Activated CD8-positive, alpha-beta memory T cell treated with anti-CD3 and anti-CD28 coated beads for 4 hours (primary cell): ENCODE measurements at places on chromosomes 11 and 22.

DNA sequence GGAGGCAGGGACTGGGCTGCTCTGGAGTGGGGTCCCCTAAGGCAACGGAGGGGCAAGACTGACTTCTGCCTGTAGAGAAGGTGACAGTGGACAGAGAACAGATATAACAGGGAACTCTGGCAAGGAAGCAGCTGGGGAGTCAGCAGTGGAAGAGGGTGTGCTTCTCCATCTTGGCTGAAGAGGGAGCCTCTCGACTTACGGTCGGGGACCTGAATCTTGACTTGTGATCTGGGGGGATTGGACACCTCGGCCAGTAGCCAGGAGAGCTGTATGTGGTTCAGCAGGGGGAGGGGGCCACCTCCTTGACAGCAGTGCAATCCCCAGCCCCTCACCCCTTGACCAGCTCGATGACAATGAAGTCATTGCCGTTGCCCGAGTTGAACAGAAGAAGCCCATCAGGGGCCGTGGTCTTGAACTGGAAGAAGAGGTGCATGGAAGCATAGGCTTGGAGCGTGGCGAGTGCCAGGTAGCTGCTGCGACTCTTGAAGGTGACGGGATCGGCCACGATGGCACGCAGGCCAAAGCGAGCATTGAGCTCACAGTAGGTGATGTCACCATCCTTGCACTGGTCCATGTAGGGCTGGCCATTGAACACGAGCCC, 60.0 kb downstream of the SLC22A12 start:
- no peak for DNase-seq

GRCh38 chr11:6393989-6394670, 3.9 kb downstream of the SMPD1 start:
- no peak for DNase-seq

- DNase-seq, result no peak
Measured at GRCh38 chr11:114167771-114168448, 108.4 kb downstream of the ZBTB16 start.

DNA sequence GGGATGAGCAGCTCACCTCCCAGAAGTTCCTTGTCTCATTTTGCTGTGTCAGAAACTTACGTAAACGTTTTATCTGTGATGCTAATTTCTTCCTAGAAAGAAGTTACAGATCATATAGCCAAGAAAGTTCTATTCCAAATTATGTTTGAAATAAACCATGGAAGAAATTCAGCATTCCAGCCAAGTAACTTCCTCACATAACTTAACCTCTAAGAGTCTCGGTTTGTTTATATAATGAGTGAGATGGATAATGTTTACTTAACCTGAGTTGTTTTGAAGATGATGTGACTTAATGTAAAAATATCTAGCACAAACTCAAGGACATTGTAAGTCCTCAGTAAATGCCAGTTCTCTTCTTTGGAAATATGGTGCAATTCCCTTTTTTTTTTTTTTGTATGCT, 8.9 kb upstream of the MUC15 start:
- no peak for DNase-seq

DNA sequence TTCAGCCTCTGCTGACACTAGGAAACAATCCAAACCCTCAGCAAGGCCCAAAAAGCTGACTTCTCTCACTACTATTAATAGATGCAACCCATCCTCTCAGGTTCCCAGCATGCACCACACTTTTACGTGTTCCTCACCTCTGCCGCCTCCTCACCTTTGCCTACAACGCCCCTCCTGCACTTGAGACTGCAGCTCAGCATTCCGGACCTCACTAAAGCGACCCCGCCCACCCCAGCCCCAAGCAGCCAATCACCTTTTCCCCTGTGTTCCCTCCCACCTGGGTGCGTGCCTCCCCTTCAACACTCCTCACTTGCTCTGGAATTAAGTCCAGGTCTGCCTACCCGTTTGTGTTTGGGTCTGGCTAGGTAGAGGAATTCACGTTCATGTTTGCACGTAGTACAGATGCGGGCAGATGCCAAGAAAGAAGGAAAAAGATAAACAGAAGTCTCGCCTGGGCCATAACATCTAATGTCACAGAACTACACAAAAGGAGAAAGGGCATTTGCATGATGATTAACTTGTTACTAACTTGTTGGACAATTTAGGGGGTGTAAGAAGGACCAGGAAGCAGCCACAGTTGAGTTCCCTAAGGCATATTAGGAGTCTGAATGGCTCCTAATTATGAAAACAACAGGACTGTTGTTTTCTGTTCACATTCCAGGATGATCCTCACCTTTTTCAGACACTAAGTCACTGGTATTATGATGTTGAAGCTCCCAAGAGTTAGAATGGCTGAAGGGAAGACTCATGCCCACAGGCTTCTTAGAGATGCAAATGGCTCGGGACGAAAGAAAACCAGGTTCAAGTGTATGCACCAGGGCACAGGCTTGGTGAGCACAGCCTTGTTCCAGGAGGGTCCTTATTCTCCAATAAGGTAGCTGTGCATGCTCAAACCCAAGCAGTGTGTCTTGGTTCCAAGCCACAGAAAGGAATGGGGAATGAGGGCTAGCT, 102.2 kb downstream of the MICAL3 start:
- DNase-seq, result no peak

- no peak for DNase-seq
Measured at GRCh38 chr11:33682446-33682845, 18.2 kb downstream of the C11orf91 start.

- peak; percentile 4 for DNase-seq
Measured at GRCh38 chr22:44091021-44091721, 67.1 kb downstream of the PARVB start.

DNA sequence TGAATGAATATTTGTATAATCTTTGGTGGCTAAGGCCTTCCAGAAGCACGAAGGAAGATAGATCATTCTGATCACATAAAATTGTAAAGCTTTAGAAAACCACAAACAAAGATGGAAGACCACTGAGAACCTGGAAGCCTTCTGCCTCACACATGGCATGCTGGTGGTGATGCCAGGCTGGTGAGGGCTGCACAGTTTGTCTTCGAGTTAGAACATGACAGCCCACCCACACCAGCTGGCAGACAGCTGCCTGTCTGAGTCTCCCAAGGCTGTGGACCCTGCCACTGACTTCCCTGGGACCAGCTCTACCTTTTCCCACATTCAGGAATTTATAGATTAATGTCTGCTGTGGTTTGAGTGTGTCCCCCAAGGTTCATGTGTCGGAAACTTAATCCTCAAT, 48.8 kb upstream of the B3GAT1 start:
- DNase-seq, result no peak

- DNase-seq, result no peak
Measured at GRCh38 chr22:19523240-19524169, 705 bp downstream of the CLDN5 start.

GRCh38 chr11:111871693-111872161, 346 bp upstream of the ALG9 start:
- DNase-seq, result no peak

- no peak for DNase-seq
Measured at GRCh38 chr11:116740741-116741140, 32.0 kb downstream of the BUD13 start.

DNA sequence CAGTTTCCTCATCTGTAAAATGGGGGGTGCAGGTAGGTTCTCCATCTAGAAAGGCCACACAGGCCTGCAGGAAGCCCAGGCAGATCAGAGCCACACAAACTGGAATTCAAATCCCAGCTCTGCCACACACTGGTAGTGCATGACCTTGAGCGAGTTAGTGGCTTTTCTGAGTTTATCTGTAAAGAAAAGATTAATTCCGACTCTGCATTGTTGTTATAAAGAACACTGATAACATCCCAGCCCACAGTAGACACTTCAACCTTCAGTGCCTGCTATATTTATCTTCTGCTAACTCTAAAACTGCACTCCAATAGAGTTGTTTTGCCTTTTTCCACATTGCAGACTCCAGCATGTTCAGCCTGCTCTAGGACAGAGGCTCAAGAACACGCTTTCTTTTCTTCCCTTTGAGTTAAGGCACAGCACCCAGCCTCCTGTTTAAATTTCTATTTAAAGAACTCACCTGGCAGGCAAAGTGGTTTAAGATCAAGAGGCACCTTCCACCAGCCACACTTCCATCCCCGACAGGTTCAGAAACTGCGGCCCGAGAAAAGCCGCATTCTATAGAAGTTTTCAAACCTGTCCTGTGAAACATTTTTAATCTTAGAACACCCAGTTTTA, 133.9 kb downstream of the PLEKHA7 start:
- no peak for DNase-seq

DNA sequence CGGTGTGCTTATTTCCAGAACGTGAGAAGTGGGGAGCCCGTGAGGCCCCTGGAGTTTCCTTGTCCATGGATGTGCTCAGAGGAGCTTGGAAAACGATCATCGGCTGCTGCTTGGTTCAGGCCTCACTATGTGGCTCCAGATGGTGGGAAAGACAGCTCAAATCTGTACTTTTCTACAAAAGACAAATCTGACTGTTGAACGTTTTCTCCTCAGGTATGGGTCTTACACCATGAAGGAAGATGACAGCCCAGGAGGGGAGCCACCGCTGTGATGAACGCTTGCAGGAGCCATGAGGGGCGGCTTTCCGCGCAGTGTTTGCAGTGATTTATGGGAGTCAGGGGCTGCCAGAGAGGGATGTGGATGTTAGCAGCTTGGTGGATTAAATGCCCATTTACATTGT, 109.4 kb upstream of the E2F8 start:
- DNase-seq, result no peak

DNA sequence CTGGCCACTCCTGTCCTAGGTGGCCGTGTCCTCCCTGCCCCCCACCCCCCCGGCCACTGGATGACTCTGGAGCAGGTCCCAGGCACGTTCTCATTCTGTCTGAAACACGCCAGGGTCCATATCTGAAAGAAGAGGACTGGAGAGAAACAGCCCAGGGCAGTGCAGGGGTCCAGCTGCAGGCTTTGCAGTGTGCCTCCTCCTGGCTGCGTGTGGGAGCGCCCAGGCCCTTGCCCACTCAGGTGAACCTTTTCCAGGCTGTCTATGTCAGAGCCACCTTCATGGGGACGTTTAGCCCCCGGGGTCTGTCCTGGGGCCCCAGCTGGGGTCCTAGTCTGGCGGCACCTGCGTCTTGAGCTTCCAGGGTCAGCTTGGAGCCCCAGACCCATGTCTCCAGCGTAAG, 15.6 kb downstream of the GRAMD4 start:
- DNase-seq, result no peak
